Ovary (tissue), 10 donors: ENCODE measurements at places on chromosomes 3 and 15.

- DNase-seq, result no peak
Observed at GRCh38 chr3:18302517-18302916, 122.6 kb downstream of the SATB1 start.

GRCh38 chr3:135706758-135707375 is 258.7 kb upstream of the PPP2R3A start:
- DNase-seq, result no peak

- DNase-seq, result no peak
Observed at GRCh38 chr3:134776518-134776917, 18.5 kb upstream of the EPHB1 start.

DNA sequence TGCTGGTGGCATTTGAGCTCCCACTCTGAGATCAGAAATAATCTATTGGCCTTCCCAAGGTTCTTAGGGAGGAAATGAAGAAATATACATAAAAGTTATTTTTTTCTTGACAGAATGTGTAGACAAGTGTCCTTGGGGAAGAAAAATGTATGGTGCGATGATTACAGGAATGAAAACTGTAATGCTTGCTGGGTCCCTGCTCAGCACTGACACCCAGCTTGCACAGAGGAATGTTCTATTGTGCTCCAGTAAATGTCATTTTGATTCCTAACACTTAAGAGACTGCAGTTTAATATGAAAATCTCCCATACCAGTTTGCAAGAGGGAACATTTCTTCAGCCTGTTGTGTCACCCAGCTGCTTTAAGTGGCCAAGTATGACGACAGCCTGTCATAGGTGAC is 271.3 kb upstream of the TPM1 start:
- DNase-seq, result no peak

DNA sequence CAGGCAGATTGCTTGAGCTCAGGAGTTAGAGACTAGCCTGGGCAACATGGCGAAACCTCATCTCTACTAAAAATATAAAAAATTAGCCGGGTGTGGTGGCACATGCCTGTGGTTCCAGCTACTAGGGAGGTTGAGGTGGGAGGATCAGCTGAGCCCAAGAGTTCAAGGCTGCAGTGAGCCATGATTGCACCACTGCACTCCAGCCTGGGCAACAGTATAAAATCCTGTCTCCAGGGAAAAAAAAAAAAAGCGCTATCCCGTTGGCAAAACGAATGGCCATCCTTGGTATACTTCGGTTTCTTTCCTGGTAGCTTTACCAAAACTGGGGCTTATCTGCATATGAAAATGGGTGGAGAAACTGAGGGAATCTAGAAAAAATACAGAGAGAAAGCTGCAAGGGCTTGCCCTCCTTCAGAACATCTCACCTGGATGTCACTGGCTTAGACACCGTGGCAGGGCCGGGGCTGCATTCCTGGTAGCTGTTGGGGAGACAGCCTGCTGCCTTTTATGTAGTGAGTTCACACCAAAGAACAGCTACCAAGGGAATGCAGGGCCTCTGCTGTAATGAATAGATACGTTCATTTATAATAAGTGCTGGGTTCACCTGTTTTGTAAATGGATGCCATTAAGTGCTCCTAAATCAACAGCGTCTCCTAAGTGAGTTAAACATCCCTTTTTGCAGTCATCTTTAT is 96.0 kb downstream of the IQSEC1 start:
- no peak for DNase-seq

GRCh38 chr3:114962189-114962588 is 184.9 kb downstream of the ZBTB20 start:
- no peak for DNase-seq

GRCh38 chr3:123026565-123027291 is 835 bp downstream of the SEMA5B start:
- peak; percentile 33 for DNase-seq

DNA sequence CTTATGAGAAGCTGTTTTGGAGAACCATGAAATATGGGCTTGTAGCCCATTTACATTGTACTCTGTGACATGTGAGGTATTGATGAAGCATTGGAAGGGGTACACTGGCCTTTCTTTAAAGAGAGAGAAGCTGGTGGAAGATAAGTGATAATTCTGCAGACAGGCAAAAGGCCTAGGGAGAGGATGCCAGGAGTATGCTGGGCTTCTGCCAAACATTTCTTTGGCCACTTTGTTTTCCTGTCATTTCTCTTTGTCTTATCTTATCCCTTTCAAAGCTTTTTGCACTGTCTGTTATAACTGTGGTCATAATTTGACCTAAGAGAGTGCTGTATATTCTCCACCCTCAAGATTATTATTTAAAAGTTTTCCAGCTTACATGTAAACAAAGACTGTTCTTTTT is 109.6 kb upstream of the SEMA6D start:
- peak; percentile 53 for DNase-seq

DNA sequence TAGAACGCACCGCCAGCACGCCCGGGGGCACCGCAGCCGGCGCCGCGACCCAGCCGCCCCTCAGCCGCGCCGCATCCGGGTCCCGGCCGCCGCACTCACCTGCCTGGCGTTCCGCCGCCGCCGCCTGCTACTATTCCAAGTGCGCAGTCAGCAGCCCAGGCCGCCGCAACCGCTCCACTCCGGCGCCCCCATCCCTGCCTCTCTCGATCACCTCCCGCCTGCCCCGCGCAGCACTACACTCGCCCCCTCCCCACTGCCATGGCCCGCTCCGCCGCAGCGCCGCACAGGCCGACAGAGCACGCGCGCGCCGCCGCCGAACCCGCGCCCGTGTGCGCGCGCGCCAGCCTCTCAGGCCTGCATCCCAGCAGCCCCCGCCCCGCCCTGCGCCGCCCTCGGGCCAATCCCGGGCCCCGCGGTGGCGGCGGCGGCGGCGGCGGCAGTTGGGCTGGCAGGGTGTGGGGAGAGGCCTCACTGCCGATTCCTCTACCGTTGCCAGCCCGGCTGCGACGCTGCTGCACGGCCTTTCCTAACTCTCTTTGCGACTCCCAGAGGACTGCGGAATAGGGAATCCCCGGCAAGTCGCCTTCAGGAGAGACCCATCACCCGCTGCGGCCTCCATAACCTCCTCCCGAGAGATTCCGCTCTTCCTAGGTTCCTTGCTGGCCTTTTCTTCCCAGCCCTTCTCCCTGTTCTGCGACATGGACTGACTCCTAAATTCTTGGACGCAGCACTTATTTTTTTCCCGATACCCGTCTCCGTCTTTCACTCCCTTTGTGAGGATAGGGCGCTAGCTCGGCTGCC is at the start of gene PIK3CB:
TSS of gene PIK3CB (minus strand) at position 333 of the 801 bp plus-strand sequence. CDS start 75,585 bp downstream, outside the sequence.
- peak; percentile 88 for DNase-seq

GRCh38 chr15:30923429-30923828 is 19.7 kb downstream of the FAN1 start:
- DNase-seq, result no peak

GRCh38 chr15:53437985-53438841 is 321.2 kb downstream of the WDR72 start:
- DNase-seq, result no peak

DNA sequence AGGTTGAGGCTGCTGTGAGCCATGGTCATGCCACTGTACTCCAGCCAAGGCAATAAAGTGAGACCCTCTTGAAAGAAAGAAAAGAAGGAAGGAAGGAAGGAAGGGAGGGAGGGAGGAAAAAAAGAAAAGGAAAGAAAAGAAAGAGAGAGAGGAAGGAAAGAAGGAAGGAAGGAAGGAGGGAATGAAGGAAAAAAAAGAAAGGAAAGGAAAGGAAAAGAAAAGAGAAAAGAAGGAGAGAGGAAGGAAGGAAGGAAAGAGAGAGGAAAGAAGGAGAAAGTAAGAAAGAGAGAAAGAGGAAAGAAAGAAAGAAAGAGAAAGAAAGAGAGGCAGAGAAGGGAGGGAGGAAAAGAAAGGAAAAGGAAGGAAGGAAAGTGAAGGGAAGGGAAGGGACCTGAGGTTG is 20.4 kb upstream of the ACTL6A start:
- DNase-seq, result no peak

DNA sequence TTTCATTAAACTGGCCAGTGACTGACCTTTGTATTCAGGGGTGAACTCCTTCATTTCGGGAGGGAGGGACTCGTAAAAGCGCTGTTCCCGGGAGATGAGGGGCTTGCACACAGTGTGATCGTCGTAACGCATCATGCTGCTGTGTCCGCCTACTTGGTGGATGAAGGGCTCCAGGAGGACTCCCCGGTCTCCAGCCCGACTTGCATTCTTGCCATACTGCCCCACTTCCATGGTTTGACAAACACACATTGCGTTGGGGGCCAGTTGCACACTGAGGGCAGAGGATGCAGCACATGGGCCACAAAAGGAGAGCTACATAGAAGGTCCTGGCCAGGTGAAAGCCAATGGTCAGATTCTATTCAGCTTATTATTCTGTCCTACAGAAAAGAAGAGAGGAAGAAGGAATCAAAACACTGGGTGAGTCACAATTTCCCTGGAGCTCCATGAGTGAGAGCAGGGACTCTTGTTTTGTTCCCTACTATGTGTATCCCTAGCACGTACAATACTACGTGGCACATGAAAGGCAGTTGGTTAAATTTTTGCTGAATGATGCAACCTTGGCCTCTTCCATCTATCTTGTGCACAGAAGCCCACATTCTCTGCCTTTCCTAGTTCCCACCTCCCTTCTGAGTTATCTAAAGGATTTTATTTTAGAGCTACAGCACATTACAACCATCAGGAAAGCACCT is 24.2 kb upstream of the GMPPB start:
- DNase-seq, result no peak

DNA sequence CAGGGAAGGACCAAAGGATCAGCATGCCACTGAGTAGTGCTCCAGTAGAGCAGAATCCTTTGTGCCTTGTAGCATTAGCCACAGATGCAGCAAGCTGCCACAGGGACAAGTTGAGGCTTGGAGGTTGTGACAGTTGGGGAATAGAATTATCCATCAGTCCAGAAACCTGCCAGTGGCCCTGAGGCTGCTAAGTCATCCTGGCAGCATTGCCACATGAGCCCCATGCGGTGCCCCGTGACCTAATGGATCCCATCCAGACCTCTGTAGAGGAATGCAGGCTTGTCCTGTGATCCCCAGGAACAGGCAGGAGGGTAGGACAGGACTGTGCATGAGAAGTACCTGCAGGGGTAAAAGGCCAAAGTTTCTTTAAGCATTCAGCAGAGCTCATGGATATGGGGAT is 51.7 kb downstream of the BOC start:
- DNase-seq, result no peak

DNA sequence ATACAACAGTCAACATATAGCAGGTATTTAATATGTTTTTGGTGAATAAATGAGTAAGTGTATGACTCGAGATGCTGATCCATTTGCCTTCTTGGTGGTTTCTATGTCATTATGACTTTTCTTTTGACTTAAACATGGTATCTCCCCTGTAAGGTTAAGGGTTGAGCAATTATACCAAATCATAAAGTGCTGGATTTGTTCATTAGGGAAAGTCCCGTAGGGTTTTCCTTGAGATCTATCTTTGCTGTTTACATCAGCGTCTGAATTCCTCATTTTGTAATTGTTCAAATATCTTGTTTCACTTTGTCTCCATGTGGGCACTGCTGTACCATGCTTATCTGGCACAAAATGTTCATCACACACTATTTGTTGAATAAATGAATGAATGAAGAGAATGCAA is 562.6 kb downstream of the EDEM1 start:
- no peak for DNase-seq

DNA sequence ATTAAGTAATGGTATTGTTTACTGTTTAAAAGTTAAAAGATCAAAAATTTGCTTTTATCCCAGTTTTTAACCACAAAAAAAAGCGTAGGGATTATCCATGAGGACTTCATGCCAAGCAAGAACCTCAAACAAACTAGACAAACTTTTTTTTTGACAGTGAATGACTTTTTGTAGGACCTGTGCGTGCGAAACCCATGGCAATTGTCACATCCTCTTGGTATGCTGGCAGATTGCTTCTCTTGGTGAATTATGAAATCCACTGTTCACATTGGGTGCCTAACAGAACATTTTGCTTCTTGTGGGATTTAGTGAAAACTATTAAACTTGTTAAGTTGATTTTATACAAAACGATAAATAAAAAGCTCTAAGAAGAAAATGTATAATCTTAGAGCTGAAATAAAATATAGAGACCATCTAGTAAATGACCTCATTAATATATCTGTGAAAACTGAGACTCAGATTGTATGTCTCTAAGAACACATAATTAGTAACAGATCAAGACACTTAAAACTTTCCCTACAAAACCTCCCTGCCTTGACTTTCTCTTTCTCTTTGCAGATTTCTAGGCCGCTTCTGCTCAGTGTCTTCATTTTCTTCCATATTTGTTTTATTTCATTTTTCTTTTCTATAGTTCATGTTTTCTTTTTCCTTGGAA is 87.3 kb upstream of the CGNL1 start:
- DNase-seq, result no peak

GRCh38 chr15:65595960-65596359 is 15.0 kb downstream of the INTS14 start:
- DNase-seq, result no peak

GRCh38 chr3:14141144-14141543 is 16.3 kb downstream of the TMEM43 start:
- DNase-seq, result no peak

DNA sequence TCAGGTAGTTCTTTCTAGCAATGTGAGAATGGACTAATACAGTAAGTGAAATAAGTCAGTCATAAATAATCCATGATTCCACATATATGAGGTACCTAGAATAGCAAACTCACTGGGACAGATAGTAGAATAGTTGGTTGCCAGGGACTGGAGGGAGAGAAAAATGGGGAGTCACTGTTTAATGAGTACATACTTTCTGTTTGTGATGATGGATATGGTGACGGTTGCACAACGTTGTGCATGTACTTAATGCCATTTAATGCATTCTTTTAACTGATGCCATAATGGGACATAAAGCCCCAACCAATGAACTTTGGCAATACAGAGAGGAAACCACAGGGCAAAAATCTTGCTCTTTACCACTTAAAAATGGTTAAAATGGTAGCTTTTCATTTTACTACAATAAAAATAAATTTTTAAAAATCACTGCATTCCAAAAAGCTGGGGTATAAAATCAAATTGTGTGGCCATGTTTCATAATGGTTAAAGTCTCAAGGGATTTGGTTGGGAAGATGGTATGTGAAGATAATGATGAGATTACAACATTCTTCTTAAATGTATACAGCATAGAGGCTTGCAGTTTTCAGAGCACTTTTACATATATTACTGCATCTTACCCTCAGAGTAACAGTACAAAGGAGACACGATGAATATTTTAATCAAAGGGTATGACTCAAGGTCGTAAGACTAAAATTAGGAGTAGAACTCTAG is 45.2 kb downstream of the ADAM10 start:
- no peak for DNase-seq

- no peak for DNase-seq
Observed at GRCh38 chr3:46923559-46924350, 46.2 kb downstream of the PTH1R start.

GRCh38 chr3:136173939-136174490 is 22.1 kb downstream of the MSL2 start:
- DNase-seq, result no peak

GRCh38 chr15:85036716-85037115 is 55.1 kb downstream of the PDE8A start:
- DNase-seq, result no peak

- no peak for DNase-seq
Observed at GRCh38 chr3:30548600-30548999, 57.8 kb upstream of the TGFBR2 start.
